ENCODE measurements at places on chromosomes 12 and 14.

DNA sequence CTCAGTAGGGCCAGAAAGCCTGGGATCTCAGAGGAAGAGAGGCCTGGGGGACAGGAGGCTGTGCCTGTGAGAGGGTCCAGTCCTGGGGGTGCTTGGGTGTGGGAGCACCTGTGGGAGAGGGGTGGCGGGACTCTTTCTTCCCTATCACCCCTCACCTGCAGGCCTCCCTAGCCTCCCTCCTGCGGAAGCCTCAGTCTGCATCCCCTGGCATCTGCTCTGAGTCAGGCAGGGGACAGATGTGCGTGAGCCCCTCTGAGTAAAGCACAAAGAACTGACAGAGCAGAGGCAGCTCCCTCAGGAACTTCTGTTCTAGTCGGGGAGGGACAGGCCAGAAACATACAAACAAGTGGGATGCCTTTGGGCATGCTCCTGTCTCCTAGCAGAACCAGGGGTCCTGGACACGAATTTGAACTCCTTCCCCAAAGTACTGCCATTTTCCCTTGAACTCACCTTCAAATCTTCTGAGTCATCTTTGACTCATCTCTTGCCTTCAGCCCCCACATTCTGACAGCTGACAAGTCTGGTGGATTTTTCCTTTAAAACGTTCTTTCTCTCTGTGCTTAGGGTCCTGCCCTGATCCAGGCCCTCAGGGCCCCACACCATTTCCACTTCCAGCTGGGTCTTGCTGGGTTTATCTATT, 8.5 kb upstream of the HSP90AA1 start:
- DNase-seq: no peak

GRCh38 chr14:33110737-33111443, 172.2 kb downstream of the NPAS3 start:
- no peak for DNase-seq

DNA sequence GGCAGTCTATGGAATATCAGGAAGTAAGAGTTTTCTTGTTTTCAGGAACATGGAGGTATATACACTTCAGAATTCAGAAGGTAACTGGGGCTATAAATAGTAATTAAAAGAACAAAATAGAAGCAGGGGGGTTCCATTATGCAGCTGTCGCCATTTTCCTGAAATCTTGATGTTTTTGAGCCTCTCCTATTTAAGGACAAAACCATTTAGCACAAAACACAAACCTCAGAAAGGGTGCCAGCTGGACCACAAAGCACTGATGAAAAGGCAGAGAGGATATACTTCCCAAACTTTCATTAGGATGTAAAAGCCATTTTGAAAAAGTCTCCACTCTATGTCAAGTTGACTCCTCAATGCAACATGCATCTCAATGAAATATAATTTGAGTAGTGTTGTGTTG, 54.2 kb upstream of the OR5AU1 start:
- no peak for DNase-seq

GRCh38 chr12:12582895-12583303, 20.2 kb upstream of the DUSP16 start:
- DNase-seq: no peak

GRCh38 chr14:89881839-89882238, 72.7 kb downstream of the EFCAB11 start:
- DNase-seq: no peak

GRCh38 chr14:26593357-26593756, 4.5 kb downstream of the NOVA1 start:
- DNase-seq: no peak

DNA sequence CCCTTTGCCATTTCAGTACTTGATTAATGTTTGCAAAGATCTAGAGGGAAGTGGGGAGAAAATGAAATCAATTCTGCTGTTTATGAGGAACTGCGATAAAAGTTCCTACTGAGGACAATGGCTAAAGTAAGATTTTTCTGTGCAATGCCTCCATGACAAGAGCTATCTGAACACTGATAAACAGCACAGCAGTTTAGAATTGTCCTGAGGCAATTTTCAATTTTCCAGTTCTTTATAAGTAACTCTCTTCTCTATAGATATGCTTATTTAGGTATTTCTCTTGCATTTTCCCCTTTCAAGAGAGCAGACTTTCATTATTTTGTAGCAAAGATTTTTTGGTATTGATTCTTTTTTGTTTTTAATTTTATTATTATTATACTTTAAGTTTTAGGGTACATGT, 34.6 kb upstream of the TMTC2 start:
- DNase-seq: no peak

DNA sequence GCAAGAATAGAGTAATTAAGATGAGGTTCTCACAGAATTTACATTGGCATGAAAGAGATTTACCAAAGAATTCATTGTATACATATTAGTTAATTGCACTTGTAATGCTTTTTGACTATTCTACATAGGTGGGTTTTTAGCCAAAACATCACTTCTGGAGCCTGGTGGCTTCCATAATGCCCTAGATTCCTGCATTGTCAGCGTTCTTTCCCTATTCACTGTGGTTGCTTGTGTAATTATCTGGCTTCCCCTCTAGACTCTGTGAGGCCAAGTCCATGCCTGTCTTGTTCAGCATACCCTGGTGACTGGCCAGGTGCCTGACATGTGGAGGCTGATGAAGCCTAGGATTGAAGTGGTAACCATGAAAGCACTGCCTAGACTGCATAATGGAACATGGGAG, 41.2 kb downstream of the TDP1 start:
- DNase-seq: no peak

- DNase-seq: no peak
Measured at GRCh38 chr12:5511644-5512600, 80.0 kb downstream of the NTF3 start.
